ENCODE measurements at places on chromosomes 5 and 9.

- DNase-seq = no peak
Observed at GRCh38 chr5:107855171-107855570, 184.4 kb upstream of the EFNA5 start.

DNA sequence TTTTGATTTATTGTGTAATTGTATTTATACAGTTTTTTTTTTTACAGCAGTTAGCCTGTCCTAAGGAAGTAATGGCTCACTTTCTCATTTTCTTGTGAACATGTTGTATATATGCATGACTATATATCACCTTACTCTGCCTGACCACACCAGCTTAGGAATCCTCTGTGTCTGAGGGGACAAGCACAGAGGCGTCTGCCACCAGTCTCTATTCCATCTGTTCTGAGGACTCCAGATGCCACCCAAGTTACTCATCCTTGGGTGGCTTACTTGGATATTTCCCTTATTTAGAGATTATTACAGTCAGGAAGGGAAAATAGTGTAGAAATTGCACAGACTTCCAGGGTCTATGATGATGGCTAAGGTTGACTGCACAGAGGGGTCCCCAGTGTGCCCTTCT, 256.3 kb upstream of the C9orf72 start:
- DNase-seq = no peak

DNA sequence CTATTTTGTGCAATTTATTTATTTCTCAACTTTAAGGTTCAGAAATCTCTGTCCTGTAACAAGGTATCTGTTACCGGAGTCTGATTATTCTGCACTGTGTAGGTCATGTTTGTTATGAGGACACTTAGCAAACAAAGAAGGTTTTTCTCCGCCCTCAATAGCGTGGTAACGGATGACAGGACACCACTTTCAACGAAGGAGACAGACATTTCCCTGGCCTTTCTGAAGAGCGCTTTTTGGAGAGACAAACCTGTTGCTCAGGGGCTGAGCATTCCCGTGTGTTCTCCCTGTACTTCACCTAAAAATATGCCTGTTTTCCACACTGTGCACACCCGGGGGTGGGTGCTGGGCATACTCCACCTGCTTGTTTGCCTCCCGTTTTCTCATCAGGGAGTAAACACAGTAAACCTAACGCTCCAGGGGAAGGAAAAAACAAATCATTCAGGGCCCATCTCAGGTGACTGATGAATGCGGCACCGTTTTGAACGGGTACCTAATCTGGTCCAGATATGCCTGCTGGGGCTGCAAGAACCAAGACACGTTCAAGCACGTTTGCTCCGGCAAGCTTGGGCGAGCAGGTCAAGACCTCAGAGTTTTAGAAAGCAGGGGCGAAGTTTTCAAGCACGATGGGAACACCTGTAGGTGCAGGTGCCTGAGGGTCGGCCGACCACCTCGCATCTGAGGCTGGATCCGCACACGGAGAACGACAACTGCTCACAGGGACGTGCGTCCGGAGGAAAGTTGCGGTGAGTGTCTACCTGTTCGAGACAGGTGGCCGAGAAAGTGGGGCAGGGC, 859 bp downstream of the RETREG1 start:
- DNase-seq = no peak

DNA sequence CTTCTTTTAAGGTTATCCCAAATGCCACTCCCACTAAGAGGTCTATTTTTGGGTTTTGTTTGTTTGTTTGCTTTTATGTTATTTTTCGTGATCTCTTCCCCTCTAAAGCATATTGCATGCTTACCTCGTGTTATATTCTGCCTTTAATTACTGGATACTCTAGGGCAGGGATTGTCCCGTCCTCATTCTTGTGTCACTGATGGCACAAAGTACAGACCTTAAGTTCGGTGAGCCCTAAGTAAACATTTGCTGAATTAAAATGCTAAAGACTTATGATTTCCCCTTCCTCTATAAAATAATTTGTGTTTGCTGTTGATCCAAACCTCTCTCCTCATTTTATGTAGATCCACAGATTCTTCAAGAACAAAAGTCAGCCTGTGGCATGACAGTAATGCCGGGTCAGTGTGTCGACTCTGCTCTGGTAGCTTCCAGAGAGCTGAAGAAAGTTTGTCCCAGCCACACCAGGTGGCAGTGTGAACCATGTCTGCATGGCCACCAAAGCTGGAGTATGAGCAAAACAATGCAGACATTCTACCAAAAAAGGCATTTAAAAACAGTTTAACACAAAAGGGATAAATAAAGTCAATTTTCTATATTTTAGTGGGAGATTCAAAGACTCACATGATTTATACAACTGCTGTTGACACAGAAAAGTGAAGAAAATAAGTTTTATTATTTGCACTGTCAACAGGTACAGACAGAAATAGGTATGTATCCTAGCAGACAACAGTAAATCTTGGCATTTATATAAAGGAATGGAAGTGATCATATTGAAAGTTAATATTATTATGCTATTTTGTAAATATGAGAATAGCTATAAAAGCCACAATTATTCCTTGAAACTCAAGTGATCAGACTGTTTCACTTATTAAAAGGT, 17.9 kb upstream of the POC5 start:
- DNase-seq = no peak

GRCh38 chr5:76691467-76692273, 24.3 kb upstream of the F2R start:
- DNase-seq = no peak

GRCh38 chr5:126315341-126315740, 107.9 kb upstream of the GRAMD2B start:
- no peak for DNase-seq

- DNase-seq = no peak
Observed at GRCh38 chr5:34822956-34823715, 15.8 kb upstream of the TTC23L start.

DNA sequence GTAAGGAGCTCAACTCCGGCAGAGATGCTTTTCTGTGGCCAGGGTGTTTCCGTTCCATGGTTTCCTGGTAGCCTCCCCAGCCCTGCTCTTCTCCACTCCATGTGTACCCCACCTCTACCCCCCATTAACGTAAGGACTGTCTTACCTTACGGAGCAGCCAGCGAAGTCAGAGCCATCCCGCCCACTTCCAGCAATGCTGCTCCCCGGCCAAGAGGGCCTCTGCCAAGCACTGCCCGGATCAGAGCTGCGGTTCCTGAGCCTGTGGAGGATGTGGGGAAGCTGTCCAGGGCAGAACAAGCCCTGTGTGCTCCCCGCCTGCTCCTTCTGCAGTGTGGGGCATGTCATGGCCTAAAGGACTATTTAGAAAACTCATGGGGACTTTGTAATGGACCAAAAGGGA, 261.2 kb downstream of the GADD45G start:
- no peak for DNase-seq

DNA sequence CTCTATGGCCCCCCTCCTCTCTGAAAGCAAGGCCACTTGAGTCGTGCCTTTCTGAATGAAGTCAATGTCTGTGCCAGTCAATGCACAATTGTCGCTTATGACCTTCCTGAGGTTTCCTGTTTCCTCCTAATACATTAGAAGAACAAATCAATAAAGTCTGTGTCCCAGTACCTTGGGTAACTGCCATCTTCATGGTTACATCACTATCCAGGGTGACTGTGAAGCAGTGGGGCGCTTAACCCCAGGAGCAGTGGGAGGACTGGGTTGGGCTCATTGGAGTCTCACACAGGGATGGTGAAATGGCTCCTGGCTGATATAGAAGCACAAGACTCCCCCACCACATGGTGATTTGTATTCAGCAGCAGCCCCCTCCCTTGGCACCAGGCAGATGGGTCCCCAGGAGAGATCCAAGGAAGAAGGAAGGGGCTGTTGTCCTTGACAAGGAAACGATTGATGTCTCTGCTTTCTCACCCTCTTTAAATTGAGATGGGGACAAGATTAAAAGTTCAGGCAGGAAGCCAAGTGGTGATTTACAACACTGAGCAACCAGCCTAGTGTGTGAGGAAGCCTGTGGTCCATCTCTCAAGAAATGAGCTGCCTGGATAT, 261.9 kb upstream of the ZNF462 start:
- DNase-seq = no peak

DNA sequence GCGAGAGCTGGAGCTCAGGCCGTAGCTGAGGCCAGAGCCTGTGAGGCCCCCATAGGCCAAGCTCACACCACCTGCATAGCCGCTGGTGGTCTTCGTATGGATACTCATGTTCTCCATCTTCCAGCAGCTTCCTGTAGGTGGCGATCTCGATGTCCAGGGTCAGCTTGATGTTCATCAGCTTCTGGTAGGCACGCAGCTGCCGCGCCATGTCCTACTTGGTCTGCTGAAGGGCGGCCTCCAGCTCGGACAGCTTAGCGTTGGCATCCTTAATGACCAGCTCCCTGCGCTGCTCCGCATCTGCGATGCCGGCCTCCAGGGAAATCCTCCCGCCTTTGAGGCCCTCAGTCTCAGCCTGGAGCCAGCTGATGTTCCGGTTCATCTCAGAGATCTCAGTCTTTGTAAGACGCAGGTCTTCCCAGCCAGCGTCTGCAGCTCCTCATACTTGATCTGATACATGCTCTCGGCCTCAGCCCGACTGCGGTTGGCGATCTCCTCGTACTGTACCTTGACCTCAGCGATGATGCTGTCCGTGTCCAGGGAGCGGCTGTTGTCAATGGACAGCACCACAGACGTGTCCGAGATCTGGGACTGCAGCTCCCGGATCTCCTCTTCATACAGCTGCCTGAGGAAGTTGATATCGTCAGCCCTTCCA, 172.1 kb downstream of the PPP2R2B start:
- DNase-seq = no peak

GRCh38 chr5:38245307-38245706, 13.1 kb upstream of the EGFLAM start:
- DNase-seq = no peak

DNA sequence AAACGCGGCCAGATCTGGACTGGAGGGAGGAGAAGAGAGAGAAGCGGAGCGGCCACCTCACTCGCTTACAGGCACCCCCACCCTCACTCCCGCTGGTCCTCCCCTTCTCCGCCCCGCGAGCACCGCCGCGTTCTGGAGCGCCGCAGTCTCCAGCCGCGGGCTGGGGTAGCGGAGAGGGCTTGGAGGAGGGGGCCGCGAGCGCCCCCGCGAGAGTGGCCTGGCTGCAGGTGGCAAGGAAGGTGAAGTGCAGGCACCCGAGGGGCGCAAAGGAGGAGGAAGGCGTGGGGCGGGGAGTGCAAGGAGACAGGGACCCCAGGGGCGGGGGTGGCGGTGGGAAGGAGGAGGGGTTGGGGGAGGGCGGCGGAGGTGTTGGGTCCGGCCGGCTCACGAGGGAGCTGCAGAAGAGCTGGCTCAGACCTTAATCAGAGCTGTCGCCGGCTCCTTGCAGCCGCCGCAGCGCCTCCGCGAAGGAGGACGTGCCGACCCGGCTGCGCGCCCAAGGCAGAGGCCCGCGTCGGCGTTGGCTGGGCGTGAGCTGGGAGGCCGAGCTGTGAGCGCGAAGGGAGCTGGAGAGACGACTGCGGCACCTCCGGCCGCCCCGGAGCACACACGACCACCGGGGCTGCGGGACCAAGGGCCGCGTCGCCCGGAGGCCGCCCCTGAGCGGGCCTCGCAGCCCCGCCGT, at the start of gene DMRT3:
Gene DMRT3 (plus strand): TSS at position 398 of the 685 bp plus-strand sequence. CDS start 347 bp downstream, outside the sequence.
- DNase-seq = no peak

- DNase-seq = no peak
Observed at GRCh38 chr9:3721096-3721495, 195.3 kb upstream of the RFX3 start.

GRCh38 chr9:118533850-118534249, 829.6 kb downstream of the TLR4 start:
- DNase-seq = no peak

GRCh38 chr9:133679056-133679455, 42.9 kb downstream of the DBH start:
- DNase-seq = no peak

GRCh38 chr5:143426437-143426991, 23.0 kb upstream of the NR3C1 start:
- no peak for DNase-seq
